IPS DF 19.7 (cell line): ENCODE measurements at places on chromosomes 1 and 21.

GRCh38 chr1:66436378-66437135 is 97.4 kb upstream of the SGIP1 start:
- DNase-seq: no peak

DNA sequence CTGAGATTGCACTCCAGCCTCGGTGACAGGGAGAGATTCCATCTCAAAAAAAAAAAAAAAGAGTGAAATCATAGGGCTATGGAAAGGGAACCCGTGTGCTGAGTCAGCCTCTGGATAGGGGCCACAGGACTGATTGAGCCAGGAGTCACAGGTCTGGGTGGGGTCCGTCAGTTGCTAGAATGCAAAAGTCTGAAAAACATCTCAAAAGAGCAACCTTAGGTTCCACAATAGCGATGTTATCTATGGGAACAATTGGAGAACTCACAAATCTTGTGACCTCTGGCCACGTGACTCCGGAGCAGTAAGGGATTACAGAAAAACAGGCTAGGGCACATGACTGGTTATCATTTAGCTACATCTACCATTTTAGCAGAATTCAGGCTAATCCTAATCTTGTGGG is 32.8 kb upstream of the GREM2 start:
- no peak for DNase-seq

DNA sequence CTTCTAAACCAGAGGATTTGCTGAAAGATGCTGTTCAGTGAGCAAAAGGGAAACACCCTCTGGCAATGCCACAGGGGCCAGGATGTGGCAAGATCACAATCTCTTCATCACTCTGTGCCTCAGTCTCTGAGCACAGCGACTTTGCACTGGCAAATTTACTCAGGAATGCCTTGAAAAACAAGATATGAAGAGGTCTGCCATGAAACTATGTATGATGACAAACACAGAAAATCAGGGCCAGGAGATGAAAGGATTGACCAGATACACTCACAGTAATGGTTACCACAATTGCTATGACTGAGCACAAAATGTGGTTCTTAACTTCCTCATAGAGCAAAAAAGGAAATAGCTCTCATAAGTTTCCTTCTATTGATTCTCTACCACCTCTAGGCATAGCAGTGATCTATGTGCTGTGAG is 5.8 kb downstream of the TTC13 start:
- DNase-seq: no peak

GRCh38 chr1:3168678-3169077 is 99.7 kb downstream of the PRDM16 start:
- DNase-seq: no peak
